Adipocyte (in vitro differentiated cells): ENCODE measurements at places on chromosomes 6 and 20.

- no peak for DNase-seq
Observed at GRCh38 chr6:25407431-25407830, 128.3 kb downstream of the CARMIL1 start.

GRCh38 chr6:6651335-6651734, 62.8 kb downstream of the LY86 start:
- no peak for DNase-seq

DNA sequence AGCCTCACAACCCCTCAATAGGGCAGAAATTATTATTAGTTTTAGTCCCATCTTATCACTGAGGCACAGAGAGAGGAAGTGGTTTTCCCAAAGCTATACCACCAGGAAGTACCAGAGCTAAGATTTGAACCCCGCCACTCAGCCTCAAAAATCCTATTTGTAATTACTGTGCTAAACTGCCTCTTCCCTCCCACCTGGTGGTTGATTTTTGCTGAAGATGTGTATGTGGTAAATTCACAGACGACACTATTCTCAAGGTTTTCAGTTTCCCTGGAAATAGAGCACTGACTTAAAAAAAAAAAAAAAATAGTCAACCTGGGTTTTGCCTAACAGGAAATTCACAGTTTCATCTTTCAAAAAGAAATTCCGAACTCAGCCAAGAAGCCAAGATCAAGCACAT, 57.9 kb downstream of the TSHZ2 start:
- DNase-seq, result no peak

GRCh38 chr6:159720708-159721107, 6.6 kb upstream of the WTAP start:
- peak; percentile 58 for DNase-seq

DNA sequence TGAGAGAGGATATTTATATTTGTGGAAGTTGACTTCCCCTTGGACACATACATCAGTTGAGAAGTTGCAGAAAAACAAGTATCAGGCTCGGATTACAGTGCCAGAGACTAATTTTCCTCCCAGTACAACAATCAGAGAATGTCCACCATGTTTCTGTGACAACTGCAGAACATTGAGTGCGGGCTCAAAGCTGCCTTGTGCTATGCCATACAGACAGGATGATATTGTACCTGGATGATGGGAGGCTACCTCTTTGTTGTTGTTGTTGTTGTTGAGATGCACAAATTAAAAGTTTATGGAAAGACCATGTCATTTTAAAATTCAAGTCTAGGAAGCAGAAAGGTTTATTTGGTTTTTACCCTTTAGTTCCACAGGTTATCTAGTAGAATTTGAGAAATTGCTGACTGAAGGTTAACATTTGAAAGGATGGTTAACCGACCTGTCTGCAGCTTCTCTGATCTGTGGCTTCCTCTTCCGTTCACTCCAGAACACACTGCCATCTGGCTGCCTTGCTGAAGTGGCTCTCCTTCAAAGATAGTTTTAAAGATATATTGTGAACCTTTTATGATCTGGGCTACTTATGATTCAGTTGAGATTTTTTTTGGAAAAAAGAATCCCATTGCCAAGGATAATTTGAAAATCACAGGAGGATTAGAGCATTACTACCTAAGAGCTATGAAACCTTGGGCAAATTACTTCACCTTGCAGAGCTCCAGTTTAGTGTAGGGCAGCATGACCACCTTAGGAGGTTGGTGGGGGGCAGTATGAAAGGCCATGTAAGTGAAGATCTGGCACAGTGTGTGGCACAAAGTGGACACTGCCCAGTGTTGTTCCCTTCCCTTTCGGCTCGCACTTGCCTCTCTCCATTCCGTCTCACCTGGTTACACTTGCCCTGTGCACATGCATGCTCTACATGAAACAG, 15.9 kb downstream of the TMEM200A start:
- no peak for DNase-seq

GRCh38 chr6:30912746-30913520, 1.1 kb upstream of the VARS2 start:
- DNase-seq, result no peak

GRCh38 chr6:156869980-156870398, 92.8 kb downstream of the ARID1B start:
- no peak for DNase-seq

DNA sequence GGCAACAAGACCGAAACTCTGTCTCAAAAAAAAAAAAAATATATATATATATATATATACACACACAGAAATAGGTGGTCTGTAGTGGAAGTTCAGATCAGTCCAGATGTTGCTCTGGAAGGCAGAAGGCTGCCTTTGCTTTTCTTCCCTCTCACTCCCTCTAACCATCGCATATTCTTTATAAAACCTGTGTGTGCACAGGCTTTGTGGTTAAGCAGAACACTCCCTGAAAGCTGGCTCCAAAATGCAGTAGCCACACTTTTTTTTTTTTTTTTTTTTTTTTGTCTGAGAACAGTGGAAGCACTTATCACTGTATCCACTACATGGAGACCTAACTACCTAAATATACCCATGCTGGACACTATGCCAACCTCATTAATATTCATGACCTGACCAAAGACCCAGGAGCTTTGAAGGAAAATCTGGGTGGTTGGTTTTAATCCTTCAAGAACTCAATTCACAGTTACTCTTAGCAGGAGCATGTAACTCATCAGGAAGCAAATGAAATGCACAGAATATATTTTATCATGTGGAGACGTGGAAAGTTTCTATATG, 20.0 kb upstream of the GFOD1 start:
- no peak for DNase-seq

- no peak for DNase-seq
Observed at GRCh38 chr6:88609983-88610382, 353.4 kb downstream of the RNGTT start.

DNA sequence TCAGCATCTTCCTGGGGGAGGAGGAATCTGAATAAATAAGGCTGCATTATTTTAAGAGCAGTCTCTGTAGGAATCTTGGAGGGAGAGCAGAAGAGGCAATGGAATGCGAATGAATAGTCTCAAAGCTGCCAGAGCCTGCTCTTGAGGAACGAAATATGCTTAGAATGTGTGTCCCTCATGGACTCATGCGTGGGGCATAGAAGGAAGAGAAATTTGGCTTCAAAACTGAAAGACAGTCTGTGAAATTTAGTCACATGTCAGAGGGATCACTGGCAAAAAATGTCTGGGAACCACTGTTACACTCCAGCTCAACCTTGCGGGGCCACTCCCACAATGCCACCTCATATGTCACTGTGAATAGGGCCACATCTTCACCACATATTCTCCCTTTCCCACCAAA, 95.5 kb downstream of the GJA10 start:
- peak; percentile 46 for DNase-seq

DNA sequence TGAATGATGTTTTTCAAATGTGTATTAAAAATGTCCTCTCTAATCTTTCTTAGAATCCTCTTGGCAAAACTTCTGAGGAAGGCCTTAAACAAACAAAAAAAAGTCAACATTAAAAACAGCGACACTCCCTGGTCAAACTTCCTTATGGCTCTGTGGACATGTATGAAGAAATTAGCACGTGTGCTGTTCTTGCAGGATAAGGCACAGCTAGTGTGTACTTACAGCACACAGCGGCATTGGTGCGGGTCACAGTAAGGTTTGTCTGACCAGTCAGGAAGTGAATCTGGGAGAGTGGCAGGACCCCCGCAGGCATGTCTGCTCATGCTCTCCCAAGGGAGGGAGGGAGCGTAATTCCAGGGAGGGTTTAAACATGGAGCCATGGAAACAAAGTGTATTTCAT, 38.8 kb downstream of the SLC22A1 start:
- DNase-seq, result peak; percentile 19

- no peak for DNase-seq
Observed at GRCh38 chr6:105318660-105319059, 84.2 kb downstream of the PREP start.

- peak; percentile 52 for DNase-seq
Observed at GRCh38 chr6:41976794-41977484, 35.3 kb upstream of the CCND3 start.

- DNase-seq, result no peak
Observed at GRCh38 chr20:63733117-63733516, 3.3 kb upstream of the LIME1 start.

GRCh38 chr20:16692442-16692841, 37.4 kb upstream of the SNRPB2 start:
- DNase-seq, result no peak

- DNase-seq, result peak; percentile 68
Observed at GRCh38 chr20:21125072-21125848, 622 bp upstream of the KIZ start.

- no peak for DNase-seq
Observed at GRCh38 chr6:41428336-41428995, 93.1 kb downstream of the NCR2 start.

- no peak for DNase-seq
Observed at GRCh38 chr6:2895072-2895471, 8.0 kb downstream of the SERPINB9 start.

DNA sequence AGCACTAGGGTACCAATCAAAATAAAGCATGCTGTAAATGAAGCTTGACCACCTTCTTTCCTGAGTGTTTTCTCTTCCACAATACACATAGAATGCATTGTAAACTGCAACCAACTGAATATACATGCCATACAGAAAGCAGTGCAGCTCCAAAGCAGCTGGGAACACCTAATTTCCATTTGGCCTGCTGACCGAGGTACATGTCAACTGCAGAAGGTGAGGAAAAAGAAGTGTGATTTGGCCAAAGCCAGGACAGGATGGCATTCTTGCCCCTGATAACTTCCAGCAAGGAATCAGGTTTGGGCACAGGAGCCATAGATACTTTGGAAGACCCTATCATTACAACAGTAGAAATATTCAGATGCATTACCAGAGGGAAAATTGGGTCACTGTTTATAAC, 258.4 kb downstream of the SLC35F1 start:
- no peak for DNase-seq

GRCh38 chr20:34246126-34246626, 5.0 kb downstream of the ASIP start:
- peak; percentile 68 for DNase-seq

- no peak for DNase-seq
Observed at GRCh38 chr6:143183666-143184065, 123.0 kb downstream of the AIG1 start.

- no peak for DNase-seq
Observed at GRCh38 chr6:43922426-43923375, 152.7 kb downstream of the VEGFA start.

- peak; percentile 90 for DNase-seq
Observed at GRCh38 chr6:156963712-156964700, 186.8 kb downstream of the ARID1B start.

- DNase-seq, result no peak
Observed at GRCh38 chr20:23151008-23151703, 65.0 kb upstream of the CD93 start.

GRCh38 chr6:157383471-157383870, 2.5 kb downstream of the ZDHHC14 start:
- DNase-seq, result no peak

GRCh38 chr20:64217539-64218221, 37.9 kb upstream of the PCMTD2 start:
- no peak for DNase-seq

DNA sequence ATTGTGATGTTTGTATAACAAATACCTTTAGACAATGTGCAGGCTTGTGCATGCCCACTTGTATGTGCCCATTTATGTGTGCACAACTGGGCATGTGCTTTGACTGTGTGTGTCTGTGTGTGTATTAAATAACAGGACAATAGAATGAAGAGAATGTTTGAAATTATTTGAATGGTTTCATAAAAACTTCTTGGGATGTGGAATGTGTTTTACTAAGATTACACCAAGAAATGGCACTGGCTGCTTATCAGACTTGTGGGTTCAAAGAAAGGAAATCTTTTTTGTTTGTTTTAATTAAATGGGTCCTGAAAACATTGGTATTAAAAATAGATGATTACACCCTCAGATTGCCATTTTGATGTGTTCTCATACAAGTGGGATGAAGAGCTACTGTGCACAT, 191.6 kb upstream of the CCN2 start:
- DNase-seq, result peak; percentile 39

DNA sequence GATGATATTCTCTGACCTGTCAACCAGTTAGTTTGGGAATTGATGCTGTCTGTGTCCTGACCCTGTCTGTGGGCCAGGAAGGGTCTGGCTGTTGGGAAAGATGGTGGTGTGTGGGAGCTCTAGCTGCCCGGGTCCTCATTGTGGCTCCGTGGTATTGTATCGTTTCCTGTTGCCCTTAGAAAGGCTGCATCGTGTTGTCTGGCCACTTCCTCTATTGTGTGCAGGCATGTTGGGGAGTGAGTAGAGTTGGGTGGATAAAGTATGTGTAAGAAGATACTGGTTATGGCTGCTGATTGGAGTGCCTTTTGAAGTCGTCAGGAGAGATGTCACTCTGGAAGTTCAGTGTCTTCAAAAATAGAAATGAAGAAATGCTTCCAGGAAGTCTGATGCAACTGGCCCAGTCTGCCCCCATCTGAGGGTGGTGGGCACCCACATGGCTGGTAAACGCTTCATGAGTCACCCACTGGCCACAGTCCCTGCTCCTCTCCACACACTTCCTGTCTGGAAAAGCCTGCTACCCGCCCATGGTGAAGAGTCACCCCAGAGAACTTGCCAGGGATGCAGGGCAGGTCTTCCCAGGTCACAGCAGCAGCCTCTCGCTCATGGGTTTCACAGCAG, 27.9 kb downstream of the PPARD start:
- DNase-seq, result peak; percentile 89

- no peak for DNase-seq
Observed at GRCh38 chr6:40912158-40912946, 126.7 kb downstream of the UNC5CL start.

GRCh38 chr6:155319902-155320301, 5.6 kb upstream of the TFB1M start:
- no peak for DNase-seq

DNA sequence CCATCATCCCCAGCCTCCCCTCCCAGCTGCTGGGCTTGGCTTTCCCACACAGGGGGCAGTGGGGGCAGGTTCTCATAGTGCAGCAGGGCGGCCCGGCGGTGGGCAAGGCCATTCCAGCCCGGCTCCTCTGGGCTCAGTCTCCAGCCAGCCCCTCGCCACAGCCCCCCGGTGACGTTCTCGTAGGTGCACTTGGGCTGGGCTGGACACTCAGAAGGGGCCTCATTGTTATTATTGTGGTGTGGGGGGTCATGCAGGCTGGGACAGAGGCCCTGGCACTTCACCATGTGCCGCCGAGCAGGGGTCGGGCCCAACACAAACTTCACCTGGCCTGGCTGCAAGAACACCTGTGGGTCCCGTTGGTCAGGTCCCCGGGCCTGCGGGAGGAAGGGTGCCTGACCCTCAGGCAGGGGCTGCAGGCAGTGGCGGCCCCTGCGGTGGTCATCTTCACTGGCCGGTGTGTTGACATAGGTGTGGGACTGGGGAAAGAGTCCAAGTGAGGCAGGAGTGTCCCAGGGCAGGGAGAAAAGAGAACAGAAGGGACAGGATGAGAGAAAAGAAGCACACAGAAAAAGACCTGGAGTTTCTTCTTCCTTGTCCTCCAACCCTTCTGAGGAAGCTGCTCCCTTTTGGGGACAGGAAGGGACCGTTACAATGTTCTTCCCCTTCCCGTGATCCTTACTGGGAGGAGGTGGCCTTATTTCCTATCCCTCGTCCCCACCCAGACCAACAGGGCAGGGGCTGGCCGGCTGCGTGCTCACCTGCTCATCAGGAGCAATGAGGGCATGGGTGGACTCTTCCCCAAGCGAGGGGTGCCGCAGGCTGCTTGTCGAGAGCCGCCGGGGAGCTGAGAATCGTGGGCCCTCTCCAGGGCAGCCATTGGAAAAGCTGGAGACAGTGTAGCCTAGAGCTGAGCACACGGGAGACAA, 8.4 kb downstream of the FRS3 start:
- no peak for DNase-seq

GRCh38 chr6:157020398-157020797, 243.2 kb downstream of the ARID1B start:
- peak; percentile 62 for DNase-seq

- no peak for DNase-seq
Observed at GRCh38 chr6:35173044-35173426, 31.9 kb upstream of the TCP11 start.
